ENCODE measurements at places on chromosomes 12 and 14.

DNA sequence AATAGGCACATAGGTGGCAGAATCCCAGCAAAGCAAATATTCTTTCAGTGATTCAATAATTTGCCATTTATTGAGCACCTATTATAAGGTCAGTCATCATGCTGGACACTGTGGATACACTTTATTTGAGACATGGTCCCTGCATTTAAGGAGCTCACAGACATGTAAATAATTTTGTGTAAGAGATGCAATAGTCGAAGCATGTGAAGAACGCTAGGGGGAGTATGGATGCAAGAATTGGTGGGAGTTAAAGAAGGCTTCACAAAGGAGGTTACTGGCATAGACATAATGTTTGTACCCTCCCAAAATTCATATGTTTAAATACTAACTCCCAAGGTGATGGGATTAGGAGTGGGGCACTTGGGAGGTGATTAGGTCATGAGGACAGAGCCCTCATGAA lies 260.6 kb upstream of the GARIN6 start:
- DNase-seq: no peak

- DNase-seq: no peak
Measured at GRCh38 chr14:102508410-102508773, 1.2 kb downstream of the ANKRD9 start.

GRCh38 chr12:124786061-124786964 lies 77.4 kb downstream of the SCARB1 start:
- DNase-seq: no peak

DNA sequence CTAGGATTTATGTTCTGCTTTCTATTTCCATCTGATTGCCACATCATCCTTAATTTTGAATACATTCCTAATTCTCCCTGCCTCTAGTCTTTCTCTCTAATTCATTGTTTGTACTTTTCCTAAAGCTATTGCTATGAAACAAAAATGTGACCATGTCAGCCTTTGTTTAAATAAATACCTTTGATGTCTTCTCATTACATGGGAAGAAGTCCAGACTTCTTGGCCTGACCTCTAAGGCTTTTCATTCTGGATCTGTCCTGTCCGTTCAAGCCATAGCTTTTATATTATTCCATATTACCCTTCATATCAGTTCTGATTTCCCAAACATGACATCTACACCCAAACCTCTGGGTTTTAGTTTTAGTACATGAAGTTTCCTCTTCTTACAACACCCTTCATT lies 91.4 kb downstream of the CDK17 start:
- DNase-seq: no peak

GRCh38 chr14:89700801-89701200 lies 253.7 kb downstream of the EFCAB11 start:
- no peak for DNase-seq

- no peak for DNase-seq
Measured at GRCh38 chr12:117025481-117026151, 73.6 kb downstream of the TESC start.

- DNase-seq: no peak
Measured at GRCh38 chr12:39392154-39392925, 50.6 kb downstream of the KIF21A start.

DNA sequence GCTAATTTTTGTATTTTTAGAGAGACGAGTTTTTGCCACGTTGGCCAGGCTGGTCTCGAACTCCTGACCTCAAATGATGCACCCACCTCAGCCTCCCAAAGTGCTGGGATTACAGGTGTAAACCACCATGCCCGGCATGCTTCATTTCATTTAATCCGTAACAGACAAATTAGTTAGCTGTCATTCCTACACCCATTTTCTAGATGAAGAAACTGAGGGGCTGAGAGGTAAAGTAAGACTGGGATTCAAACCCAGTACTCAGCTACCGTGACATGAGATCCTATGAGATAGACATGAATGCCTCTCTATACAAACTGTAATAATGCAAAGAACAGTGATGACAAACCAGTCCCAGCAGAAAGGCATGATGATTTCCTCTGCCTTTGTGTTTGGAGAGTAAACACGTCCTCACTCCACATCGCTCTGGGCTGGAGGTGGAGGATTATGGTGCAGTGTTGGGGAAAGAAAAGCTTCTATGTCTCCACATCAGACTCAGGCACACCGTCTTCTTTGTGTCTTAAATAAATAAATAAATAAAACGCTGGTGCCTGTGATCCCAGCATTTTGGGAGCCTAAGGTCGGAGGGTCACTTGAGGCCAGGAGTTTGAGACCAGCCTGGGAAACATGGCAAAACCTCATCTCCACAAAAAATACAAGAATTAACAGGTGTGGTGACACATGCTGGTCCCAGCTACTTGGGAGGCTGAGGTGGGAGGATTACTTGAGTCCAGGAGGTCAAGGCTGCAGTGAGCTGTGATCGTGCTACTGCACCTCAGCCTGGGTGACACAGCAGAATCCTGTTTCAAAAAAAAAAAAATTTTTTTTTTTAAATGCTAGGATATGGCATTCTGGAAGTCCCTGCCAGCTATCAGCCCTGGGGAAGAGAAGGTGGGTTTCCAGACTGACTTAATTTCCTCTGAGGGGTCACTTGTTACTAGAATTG lies 10.5 kb downstream of the VSX2 start:
- no peak for DNase-seq

- no peak for DNase-seq
Measured at GRCh38 chr14:85883966-85884365, 354.0 kb downstream of the FLRT2 start.

GRCh38 chr12:98799822-98800221 lies 154.7 kb downstream of the APAF1 start:
- DNase-seq: no peak

DNA sequence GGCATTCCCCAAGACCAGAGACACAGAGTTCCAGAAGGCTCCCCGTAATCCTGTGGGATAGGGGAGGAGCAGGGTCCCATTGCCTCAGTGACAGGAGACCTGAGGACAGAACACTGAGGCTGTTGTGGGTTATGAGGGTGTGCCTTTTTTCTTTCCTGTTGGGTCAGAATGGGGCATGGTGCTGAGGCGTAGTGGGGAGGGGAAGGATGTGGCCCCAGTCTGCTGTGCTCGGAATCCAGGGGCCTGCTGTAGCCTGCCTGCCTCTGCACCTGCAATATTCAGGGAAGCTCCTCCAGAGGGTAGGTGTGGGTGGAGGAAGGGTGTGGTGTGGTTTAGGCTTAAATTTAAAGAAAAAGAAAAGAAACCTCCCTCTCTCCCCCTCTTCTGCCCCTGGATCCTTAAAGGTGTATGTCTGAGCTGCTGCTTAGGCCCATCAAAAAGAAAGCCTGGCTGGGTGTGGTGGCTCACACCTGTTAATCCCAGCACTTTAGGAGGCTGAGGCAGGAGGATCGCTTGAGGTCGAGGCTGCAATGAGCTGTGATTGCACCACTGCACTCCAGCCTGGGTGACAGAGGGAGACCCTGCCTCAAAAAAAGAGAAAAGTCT lies 18.7 kb downstream of the PLEKHG3 start:
- no peak for DNase-seq

DNA sequence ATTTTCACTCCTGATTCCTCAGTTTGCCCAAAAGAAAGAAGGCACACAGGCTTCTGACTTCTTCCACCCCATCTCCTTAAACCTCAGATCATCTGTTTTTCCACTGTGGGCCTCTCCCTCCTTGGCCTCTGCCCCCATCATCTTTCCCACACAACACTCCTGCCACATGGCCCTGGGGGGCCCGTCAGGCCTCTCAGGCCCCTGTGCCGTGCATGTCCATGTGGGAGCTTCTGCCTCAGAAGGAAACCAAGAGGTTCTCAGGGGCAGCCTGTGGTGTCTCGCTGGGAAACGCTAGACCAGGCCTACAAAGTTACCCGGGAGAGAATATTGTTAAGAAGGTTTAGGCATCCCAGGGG lies 8.0 kb downstream of the KLHL33 start:
- no peak for DNase-seq

DNA sequence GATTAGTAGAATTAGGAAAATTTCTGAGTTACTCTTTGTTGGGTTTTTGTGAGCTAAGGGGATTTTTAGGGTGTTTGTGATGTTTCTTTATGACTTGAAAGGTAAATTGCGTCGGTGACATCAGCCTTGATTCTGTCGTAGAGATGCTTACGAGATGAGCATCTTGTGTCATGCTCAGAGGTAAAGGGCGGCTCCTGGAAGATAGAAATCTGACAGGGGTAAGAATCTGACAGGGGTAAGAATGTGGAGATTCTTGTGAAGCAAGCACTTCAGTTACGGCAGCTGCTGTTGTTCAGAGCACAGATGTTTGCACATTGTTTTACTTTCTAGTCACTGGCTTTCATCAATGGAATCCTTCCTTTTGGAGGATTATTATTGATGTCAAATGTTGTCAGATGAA lies 22.5 kb downstream of the EML1 start:
- peak; percentile 16 for DNase-seq

DNA sequence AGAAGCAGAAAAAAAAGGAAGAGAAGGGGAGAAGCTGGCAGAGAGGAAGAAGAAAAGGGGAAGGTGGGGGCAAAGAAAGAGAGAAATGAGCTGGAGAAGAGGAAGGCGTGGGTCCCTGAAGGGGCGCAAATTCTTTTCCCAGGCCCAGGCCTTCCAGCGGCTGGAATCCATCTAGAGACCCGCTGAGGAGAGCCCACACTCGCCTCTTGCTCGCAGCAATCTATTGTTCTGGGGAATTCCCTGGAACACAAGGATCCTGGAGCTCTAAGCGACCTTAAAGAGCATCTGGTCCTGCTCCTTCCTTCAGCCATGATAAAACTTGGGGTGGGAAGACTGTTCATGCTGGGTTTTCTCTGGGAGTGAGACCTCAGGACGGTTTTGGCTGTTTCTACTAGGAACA lies 41.2 kb upstream of the FKBP4 start:
- DNase-seq: no peak

DNA sequence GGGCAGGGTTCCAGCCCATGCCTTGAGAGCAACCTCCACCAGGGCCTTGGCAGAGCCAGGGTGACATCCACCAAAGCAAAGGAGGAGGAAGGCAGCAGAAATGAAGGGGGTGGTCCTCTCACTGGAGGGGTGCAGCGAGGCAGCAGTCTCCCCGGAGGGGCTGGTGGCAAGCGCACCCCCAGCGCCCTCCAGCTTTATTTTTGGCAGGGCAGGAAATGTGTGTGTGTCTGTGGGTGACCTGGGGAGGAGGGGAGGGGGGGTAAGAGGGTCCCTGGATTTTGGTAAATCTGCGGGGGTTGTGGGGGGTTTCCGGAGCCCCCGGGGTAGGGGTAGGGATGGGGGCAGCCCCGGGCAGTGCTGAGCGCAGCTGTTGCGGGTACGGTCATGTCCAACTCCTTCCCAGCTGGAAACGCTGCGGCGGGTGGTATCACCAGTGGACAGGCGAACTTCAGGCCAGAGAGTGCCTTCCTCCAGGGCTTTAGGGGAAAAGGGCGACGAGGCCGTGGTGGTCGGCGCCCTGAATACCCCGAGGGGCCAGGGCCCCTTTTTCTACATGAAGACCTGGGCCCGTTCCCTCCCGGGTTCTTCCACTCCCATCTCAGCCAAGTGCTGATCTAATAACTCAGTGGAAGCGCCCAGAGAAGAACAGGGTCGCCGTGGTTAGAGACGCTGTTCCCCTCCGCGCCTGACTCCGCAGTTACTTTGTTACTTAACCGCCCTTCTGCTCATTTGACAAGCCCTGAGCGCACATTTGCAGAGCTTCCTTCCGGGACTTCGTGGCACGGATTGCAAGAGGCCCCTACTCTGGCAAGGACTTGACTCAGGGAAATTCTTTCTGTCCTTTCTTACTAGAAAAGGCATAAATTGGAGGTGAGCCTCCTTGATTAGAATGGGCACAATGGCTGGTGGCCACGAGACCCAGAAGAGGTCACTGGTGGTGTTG lies 55.2 kb downstream of the FOS start:
- no peak for DNase-seq

- DNase-seq: peak; percentile 49
Measured at GRCh38 chr14:68527329-68527851, 265.5 kb downstream of the ZFP36L1 start.

DNA sequence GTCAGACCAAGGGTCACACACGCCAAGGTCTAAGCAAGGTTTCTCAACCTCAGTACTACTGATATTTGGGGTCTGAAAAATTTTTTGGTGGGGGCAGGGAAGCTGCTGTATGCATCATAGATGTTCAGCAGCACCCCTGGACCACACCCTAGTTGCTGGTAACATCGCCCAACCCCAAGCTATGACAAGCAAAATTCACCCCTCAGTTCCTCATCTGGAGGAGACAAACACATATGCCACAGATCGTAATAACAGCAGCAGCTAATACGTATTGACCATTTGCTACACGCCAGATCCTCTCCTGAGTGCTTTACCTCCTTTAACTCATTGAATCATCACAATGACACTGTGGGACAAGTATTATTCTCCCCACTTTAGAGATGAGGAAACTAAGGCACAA lies 46.4 kb downstream of the ACTN1 start:
- DNase-seq: no peak

DNA sequence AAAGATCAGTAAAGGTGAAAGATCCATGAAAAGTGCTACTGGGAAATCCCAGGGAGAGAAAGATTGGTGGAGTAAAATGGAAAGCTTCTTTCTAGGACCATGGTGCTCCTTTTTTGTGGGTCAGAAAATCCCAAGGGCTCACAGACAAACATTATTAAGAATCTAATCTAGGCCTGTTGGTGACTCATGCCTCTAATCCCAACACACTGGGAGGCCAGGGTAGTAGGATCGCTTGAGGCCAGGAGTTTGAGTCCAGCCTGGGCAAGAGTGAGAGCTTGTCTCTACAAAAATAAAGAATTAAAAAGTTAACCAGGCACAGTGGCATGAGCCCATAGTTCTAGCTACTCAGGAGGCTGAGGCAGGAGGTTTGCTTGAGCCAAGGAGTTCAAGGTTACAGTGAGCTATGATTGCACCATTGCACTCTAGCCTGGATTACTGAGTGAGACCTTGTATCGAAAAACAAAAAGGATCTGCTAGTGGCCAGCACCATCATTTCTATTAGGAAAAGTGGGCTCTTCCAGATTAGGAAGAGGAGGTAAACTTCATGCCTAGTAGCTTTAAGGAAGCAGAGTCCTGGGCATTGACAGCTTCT lies 43.0 kb downstream of the TXNRD1 start:
- no peak for DNase-seq

GRCh38 chr12:120584343-120585149 lies 3.3 kb upstream of the POP5 start:
- no peak for DNase-seq

GRCh38 chr12:46571608-46572007 lies 199.0 kb upstream of the SLC38A2 start:
- no peak for DNase-seq

GRCh38 chr12:114628199-114628598 lies 55.8 kb downstream of the TBX3 start:
- DNase-seq: no peak

GRCh38 chr14:71783088-71783487 lies 149.1 kb upstream of the RGS6 start:
- no peak for DNase-seq

DNA sequence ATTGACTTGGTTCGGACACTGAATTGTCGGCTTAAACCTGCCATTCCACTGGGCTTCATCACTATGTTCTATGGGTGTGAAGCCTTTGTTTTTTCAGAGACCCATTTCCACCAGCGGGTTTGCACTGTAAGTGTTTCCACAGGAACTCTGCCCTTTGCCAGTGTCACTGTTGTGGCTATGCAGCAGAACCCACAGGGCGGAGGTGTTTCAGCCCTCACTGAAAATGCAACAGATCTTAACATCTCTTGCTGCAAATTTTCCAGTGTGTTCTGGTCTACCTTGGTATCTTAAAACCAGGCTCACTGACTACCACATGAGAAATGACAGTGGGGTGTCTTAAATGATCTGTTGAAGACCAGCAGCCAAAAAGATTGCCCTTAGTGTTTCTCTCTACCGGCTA lies 21.1 kb downstream of the PRKCH start:
- no peak for DNase-seq
